ENCODE measurements at places on chromosomes 1 and 21. TPM values are rescaled to one million over a fixed set of nuclear protein-coding genes. Genes with fewer than 3 reads are reported as not detected.

Gene ESRRG
- 38.5 TPM for total RNA-seq

Gene OR4F29
- not detected for total RNA-seq

Gene OR2T35
- not detected for total RNA-seq

DNA sequence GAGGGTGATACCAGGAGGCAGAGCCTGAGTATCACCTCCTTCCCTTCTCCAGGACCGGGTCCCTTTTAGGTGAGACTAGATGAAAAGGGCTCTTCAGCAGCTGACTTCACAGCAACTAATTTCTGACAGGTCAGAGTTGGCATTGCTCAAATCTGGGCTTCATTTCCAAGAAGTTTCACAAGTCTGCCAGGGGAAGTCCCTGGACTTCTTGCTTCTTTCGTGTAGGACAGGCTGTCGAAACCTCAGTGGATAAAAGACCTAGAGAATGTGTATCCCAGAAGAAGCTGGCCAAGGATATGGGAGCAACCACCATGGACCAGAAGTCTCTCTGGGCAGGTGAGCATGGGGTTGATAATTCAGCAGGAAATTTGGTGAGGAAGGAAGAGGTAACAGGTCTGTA is at the start of gene CHI3L2:
Gene CHI3L2 (plus strand): TSS at position 280 of the 400 bp plus-strand sequence. CDS start 17 bp downstream, at position 297.
- DNase-seq = no peak

GRCh38 chr1:240109920-240110636 is 18.4 kb downstream of the FMN2 start:
- DNase-seq = no peak

DNA sequence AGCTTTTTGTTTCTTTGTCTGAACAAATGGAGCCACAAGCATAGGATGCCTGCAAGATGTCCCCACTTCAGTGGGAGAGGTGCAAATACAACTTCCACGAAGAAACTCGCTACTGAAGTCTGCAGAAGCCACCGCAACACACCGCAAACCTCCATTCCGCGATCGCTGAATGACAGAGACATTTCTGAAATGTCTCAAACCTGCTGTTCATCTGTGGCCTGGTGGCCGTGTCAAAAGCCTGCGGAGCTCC is 1.0 kb downstream of the TP53BP2 start:
- DNase-seq = no peak

- DNase-seq = no peak
These were observed 81.5 kb downstream of the SCMH1 start for GRCh38 chr1:41160498-41161110.

GRCh38 chr1:229127301-229127700 is 143.6 kb upstream of the RAB4A start:
- DNase-seq = no peak

DNA sequence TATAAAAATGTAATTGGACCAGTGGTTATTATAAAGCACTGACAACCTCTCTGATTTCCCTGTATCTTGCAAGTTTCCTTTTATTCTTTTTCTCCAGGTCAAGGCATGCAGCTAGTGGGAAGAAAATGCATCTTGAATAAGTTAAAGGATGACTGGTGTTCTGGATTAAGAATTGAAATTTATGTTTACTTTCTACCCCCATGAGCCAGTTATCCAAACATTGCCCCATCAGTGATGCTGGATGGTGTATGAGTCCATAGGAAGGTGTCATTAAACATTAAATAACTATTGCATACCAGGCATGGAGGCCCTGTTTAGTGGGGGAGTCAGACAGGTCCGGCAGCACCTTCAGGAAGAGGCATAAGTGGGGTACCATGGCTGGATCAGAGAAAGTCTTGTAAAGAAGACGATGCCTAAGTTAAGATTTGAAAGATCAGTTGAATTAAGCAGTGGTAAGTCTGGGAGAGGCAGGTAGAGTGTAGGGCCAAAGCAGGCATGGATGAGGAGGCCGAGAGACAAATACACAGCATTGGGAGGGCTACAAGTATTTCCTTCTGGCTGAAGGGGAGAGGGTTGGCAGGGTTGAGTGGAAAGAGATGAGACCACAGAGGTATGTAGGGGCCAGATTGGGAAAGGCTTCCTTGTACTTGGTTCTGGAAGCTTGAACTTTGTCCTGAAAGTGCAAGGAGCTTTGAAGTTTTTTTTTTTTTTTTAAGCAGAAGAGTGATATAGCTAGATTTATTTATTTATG is 5.7 kb downstream of the SZRD1 start:
- DNase-seq = no peak

DNA sequence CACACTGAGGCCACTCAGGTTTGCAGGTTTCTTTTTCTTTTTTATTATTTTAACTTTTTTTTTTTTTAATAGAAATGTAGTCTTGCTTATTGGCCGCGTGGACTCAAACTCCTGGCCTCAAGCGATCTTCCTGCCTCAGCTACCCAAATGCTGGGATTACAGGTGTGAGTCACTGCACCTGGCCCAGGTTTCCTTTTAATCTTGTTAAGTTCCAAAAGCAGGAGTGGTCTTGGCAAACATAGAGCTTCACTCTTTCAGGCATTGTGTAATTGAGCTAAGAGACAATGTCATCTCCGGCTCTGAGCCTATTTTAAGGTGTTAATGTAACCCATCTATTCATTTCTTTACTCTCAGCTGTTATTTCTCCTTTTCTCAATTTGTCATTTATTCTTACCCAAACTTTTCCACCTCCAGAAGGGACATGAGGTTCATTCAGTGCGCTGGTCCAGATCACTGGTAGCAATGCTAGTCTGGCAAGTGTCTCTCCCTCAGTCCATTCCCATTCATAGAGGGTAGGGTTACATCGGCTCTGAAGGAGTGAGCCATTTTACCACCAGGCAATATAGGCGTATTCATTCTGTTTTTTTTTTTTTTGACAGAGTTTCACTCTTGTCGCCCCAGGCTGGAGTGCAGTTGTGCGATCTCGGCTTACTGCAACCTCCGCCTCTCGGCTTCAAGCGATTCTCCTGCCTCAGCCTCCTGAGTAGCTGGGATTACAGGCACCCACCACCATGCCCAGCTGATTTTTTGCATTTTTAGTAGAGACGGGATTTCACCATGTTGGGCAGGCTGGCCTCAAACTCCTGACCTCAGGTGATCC is 11.3 kb upstream of the MFSD2A start:
- no peak for DNase-seq

Measured in right atrium auricular region (tissue), 2 donors.